ENCODE measurements at places on chromosomes 3 and 15.

- no peak for DNase-seq
These were observed 39.9 kb upstream of the TNFSF10 start for GRCh38 chr3:172562871-172563865.

- no peak for DNase-seq
These were observed 5.6 kb downstream of the VGLL3 start for GRCh38 chr3:86985181-86985826.

GRCh38 chr3:142501004-142501926 is 53.4 kb upstream of the XRN1 start:
- DNase-seq, result peak; percentile 41

GRCh38 chr15:98043160-98044014 is 82.9 kb downstream of the ARRDC4 start:
- DNase-seq, result no peak

GRCh38 chr3:197297002-197297401 is 1.4 kb downstream of the DLG1 start:
- DNase-seq, result peak; percentile 15

DNA sequence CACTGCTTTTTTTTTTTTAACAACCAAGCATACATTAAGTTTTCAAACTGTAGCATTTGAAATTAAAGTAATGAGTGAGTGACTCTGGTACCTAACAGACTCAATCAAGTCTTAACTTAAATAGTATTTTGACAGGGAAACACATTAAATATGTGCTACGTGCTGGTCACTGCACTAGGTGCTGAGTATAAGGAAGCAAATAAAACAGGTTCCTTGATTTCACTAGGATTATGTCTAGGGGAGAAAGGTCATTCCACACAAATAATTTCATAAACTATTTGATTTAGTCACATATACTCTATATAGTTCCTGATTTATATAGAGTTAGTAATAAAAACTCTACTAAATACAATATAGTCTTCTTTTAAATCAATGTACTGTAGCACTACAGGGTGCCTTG is 89.4 kb downstream of the SUCLG2 start:
- no peak for DNase-seq

DNA sequence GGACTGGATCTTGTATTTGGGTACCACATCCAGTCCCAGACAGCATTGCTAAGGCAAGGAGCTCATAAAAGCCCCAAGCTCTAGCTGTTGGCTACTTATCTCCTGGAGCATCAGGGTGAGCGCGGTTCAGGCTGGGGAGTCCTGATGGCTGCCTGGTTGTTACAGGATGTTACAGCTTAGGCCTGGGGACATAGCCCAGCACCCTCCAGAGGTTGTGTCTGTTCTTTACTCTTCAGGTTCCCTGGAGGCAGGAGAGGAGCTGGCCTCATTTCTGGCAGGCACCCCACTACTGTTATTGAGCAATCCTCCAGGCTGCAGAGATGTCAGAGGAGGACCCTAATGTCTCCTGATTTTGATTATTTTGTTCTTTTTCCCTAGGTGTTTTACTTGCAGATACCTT is 26.6 kb downstream of the APBA2 start:
- no peak for DNase-seq

Data from hepatic stellate cell (primary cell).